ENCODE measurements at places on chromosomes 2 and 18. TPM values are rescaled to one million over a fixed set of nuclear protein-coding genes. Genes with fewer than 3 reads are reported as not detected.
A peak's percentile ranks its signal among the peaks of the same experiment; 100 is the strongest.

- no peak for DNase-seq
Measured at GRCh38 chr2:221480821-221481220, 91.3 kb downstream of the EPHA4 start.

L3MBTL4 gene
- total RNA-seq: 0.89 TPM

RAPGEF4 gene
- 16.6 TPM for total RNA-seq

- no peak for DNase-seq
Measured at GRCh38 chr2:225889452-225889851, 489.9 kb downstream of the NYAP2 start.

GRCh38 chr2:106011380-106011779 is 182.7 kb downstream of the UXS1 start:
- no peak for DNase-seq

NEU2 gene
- not detected for total RNA-seq

DNA sequence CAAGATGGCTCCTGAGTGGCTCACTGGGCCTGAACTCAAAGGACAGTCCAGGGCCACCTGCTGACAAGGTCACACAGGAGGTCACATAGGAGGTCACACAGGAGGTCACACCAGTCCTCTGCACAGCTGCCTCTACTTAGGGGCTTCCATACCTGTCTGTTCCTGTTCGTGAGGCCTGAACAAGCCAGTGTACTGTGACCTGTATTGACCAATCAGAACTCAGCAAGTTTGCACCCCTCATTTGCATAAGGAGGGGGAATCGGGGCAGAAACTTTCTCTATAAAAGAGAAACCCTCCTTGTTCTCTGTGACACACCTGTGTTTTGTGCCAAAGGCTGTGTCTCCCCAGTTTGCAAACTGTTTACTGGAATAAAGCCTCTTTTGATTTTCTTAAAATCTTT is 478.9 kb downstream of the EIPR1 start:
- no peak for DNase-seq

GRCh38 chr18:36849288-36850006 is 20.5 kb downstream of the KIAA1328 start:
- no peak for DNase-seq

GRCh38 chr2:240589375-240589774 is 2.8 kb downstream of the CAPN10 start:
- peak; percentile 15 for DNase-seq

SPATS2L gene
- 98.0 TPM for total RNA-seq

GRCh38 chr2:20080839-20081415 is 29.5 kb upstream of the LAPTM4A start:
- DNase-seq: no peak

KCNJ3 gene
- total RNA-seq: 2.0 TPM

GRCh38 chr2:235031686-235032373 is 80.0 kb downstream of the SH3BP4 start:
- DNase-seq: no peak

DNA sequence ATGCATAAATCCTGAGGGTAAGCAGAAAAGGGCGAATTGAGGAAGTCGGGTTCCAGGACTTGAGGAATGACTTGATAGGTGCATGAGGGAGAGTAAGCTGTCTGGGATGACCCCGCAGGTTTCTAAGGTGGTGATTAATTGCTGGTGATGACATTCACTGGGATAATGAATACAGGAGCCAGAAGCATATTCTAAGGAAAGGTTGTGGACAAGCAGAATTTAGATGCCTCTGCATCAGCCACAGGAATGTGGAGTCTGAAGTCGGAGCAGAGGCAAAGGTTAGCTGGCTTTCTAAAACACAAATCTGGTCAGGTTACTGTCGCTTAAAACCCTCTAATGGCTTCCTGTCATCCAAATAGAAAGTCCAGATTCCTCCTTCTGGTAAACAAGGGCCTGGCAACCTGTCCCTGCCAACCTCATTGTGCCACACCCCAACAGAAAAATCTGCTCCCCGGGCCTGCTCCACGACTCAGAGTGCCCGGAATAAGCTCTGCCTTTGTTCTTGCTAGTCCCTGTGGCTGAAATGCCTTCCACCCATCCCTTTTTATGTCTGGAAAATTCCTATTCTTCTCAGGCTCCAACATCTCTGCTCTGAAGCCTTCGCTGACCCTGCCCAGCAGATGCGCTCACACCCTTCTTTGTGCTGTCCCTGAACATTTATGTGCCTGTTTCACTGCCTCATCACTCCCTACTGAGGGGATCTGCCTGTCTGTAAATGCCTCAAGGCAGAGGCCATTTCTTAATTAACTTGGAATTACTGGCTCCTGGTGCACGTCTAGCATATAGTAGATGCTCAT is 11.3 kb upstream of the TMEM214 start:
- DNase-seq: no peak

CHRND gene
- not detected for total RNA-seq

- DNase-seq: no peak
Measured at GRCh38 chr18:31230495-31230894, 67.8 kb upstream of the DSC1 start.

GRCh38 chr18:50359806-50360205 is 15.0 kb upstream of the SKA1 start:
- no peak for DNase-seq

- DNase-seq: no peak
Measured at GRCh38 chr2:119219873-119220272, 3.8 kb upstream of the STEAP3 start.

- DNase-seq: peak; percentile 66
Measured at GRCh38 chr2:9757501-9758264, 85.6 kb upstream of the TAF1B start.

DNA sequence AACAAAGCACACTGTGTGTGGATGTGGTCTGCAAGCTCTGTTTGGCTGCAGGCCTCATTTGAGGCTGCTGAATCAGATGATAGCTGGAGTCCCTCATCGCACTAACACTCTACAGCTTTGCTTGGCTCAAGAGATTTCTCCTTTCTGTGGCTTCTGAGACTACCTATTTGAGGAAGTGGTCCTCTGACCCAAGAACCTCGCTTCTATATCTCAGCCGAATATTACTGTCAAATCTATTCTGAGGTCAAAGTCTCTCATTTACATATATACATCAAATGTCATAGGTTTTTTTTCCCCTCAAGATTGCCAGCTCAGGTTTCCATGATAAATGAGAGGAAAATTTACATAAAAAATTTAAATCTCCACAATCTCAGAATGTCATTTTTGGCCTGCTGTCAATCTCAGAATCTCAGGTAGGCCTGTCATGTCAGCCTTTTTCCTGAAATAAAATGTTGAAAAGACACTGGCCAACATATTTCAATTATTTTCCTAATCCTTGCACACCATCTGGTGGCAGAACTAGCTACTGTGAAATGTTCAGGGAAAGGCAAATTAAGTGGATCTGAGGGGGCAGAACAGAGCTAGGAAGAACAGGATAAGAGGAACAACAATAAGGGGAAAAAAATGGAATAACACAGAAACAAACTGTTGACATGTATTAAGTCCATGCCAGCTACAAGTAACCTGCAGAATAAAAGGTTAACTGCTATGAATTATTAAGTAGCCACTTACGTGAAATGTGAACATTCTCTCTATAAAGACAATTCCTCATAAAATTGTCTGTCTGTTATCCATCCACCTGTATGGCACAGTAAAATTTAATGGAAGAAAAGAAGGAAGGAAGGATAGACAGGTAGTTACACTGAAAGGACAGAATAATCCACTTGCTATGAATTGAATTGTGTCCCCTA is 39.3 kb downstream of the AP1S3 start:
- DNase-seq: no peak

ASPRV1 gene
- total RNA-seq: 0.84 TPM

SNORC gene
- total RNA-seq: 1.3 TPM

DNA sequence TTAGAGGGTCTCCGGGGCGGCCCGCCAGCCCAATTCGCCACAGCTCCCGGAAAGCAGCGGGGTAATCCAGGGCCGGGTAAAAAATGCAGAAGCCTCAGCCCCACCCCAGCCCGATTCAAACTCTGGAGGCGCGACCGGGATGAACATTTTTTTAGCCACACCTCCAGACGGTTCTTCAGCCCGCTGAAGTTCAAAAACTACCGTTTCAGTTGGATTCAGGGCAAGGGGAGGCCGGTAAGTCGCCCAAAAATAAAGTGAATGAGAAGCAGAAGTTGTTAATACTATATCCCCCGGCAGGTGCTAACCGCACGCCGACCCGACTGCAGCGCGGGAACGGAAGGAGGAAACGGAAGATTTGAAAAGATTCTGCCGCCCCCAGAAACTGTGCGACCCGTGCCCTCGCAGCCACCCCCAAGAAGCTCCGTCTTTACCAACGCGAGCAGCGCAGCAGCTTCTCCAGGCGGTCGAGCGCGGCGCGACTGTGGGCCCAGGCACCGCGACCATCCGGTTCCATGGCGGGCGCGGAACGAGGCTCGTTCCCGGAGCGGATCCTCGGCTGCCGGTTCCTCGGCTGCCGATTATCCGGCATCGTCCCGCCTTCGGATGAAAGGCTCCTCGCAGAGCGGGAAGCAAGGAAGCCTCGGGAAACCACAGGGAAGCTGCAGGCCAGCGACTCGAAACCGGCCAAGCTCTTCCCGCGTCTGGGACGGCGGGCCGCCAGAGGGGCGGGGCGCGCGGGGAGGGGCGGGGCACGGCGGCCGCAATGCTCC is at the start of gene BARD1:
Gene BARD1, minus strand, starts transcription at position 703 of the 770 bp plus-strand sequence. Its CDS starts 114 bp downstream, at position 589.
- peak; percentile 62 for DNase-seq

SIX2 gene
- 0.40 TPM for total RNA-seq

GRCh38 chr2:22274661-22275060 is 1110.3 kb upstream of the KLHL29 start:
- DNase-seq: no peak

GRCh38 chr2:142533177-142533576 is 344.3 kb upstream of the KYNU start:
- DNase-seq: no peak

DNA sequence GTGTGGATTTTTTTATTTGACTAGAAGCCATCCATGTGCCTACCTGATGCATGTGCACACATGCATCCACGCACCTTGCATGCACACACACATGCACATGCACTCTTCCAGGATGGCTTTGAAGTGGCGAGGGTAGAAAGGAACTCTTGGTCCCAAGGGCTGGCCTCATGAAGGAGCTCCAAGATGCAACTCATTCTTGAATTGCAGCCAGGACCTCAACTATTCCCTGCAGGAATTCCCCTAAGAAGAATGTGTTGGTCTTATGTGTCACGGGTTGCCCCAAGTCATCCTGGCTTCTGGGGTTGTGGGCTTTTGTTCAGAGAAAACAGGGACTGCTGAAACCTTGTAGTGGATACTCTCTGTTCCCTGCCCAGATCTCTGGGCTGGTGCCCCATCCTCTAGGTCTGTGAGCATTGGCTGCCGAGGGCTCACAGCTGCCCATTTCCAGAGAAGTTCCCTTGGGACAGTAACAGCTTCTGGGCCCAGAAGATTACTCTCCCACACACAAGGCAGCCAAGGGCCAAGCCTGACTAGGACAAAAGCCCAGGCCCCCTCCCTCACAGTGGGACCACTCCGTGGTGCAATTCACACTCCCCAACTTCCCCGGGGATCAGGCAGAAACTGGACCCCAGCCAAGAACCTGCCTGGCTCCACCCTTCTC is 137.6 kb downstream of the COPS8 start:
- peak; percentile 73 for DNase-seq

RNASEH1 gene
- total RNA-seq: 22.9 TPM

GRCh38 chr2:230218421-230218820 is 1.4 kb downstream of the SP110 start:
- DNase-seq: no peak

- DNase-seq: no peak
Measured at GRCh38 chr2:130316596-130316995, 26.1 kb upstream of the IMP4 start.

- peak; percentile 45 for DNase-seq
Measured at GRCh38 chr2:232502911-232503808, 15.5 kb upstream of the ECEL1 start.

MAP3K19 gene
- not detected for total RNA-seq

DNA sequence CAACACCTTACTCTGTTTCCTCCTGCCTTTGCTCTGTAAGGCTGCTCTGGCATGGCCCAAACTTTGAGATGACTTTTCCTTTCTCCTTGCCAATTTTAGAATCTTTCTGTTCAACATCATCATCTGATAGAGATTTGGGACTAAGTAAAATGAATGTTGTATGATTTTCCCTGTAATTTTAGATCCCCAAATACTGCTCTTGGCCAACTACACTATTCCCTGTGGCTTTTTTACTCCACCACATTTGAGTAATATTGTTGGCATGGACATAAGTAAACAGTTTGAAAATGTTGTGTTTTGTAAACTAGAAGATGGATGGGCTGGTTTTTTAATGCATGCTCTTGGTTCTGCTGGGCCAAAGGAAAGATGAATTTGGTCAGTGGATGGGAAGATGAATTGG is 12.1 kb downstream of the LTBP1 start:
- no peak for DNase-seq

TMEM178A gene
- 3.2 TPM for total RNA-seq

GRCh38 chr2:128178650-128179460 is 87.9 kb downstream of the UGGT1 start:
- DNase-seq: peak; percentile 59
